CD4-positive, alpha-beta T cell treated with Interleukin-15 for 4 hours (primary cell): ENCODE measurements at places on chromosomes 4 and X.
A peak's percentile ranks its signal among the peaks of the same experiment; 100 is the strongest.

DNA sequence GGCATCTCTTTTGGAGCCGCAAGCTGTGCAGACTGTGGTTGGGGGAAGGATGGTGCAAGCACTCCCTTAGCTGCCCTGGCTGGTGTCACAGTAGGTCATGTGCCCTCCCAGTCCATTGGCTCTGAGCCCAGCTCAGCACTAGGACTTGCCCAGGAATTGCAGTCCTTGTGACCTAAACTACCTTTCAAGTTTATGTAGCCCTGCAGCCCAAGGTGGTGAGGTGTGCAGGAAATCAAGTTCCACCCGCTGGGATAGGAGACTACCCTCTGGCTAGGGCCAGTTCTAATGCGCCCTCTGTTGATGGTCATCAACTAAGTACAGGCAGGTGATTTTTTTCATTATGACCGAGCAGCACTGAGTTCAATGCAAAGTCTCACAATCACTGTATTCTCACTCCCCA is 335.2 kb downstream of the UBE2NL start:
- no peak for DNase-seq

DNA sequence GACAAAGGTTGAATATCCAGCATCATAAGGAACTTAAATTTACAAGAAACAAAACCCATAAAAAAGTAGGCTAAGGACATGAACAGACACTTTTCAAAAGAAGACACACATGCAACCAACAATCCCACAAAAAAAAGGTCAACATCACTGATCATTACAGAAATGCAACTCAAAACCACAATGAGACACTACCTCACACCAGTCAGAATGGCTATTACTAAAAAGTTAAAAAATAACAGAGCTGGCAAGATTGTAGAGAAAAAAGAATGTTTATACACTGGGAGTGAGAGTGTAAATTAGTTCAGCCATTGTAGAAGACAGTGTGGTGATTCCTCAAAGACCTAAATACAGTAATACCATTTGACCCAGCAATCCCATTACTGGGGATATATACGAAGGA is 474.7 kb downstream of the TRIML1 start:
- no peak for DNase-seq

GRCh38 chr4:113531572-113531971 is 230.0 kb downstream of the CAMK2D start:
- no peak for DNase-seq

DNA sequence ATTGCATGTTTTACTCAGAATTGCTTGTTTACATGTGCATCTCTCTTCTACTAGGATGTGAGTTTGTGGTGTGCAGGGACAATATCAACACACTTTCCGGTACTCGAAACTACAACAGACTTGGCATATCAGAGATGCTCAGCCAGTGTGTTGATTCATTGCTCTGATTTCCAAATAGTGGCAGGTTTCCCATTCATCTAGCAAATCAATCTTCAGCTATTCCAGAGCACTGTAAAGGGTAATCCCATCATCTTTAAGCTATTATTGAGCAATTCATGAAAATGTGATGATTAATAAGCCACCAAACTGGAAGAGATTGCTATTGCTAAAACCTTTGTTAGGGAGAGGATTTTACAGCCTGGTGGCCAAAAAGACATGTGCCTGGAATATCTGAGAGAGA is 574.2 kb upstream of the CPEB2 start:
- no peak for DNase-seq

DNA sequence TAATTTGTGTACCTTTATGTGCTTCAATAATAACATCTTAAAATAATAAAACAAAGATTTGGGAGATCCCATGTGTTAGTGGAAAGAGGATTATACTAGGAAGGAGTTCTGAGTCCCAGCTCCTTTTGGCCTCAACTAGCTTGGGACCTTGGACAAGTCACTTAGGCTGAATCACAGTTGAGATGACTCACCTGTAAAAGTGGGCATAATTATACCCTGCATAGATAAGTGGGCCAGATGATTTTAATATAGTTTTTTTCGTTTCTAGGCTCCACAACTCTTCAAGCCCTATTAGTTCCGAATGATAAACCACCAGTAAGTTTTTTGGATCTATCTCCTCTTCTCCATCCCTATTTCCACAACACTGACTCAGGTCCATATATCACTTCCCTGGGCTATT is 131.8 kb downstream of the ENOX2 start:
- no peak for DNase-seq

DNA sequence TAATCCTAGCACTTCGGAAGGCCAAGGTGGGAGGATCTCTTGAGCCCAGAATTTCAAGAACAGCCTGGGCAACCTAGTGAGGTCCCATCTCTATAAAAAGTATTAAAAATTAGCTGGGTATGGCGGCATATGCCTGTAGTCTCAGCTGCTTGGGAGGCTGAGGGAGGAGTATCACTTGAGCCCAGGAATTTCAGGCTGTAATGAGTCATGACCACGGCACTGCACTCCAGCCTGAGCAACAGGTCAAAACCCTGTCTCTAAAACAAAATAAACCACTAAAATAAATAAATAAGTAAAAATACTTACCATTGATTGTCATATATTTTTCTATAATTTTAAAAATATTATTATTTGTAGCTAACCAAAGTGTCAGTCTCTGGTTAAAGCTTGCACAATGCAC is 315.6 kb upstream of the SMIM31 start:
- no peak for DNase-seq

DNA sequence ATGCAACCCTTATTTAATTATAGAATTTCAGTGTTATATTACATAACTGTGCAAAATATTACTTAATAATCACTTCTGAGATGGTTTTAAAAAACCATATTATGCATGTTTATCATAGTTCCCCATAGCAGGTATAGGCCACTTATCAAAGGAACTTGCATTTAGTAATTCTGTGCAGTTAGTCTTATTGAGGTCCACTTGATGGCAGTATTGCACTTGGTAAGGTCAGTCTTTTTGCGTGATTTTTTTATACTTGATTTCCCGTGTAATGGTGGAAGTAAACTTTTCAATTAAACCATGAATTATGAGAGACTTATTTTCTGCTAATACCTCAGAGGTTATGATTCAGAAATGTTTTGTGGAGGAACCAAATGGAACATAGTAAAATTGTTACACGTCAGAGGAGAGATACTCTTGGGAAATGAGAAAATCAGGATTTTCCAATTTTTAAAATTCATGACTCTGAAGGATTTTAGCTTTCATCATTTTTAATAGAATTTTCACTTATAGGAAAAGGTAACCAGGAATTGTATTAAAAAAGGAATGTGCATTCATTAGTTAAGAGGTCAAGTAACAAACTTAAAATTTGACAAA is 230.0 kb downstream of the CCSER1 start:
- DNase-seq, result no peak

GRCh38 chrX:46866726-46867125 is 29.9 kb downstream of the RP2 start:
- no peak for DNase-seq

DNA sequence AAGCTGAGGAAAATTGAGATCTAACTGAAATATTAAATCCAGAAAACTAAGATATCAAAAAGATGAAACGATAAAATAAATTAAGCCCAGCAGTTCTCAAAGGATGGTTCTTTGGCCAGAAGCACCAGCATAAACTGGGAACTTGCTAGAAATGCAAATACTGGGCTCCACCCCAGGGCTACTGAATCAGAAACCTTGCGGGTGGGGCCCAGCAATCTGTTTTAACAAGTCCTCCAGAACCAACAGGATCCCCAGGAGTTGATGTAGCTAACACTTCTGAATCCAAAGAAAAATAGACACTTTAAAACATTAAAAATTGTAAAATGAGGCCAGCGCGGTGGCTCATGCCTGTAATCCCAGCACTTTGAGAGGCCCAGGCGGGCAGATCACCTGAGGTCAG is 14.1 kb upstream of the TMEM154 start:
- no peak for DNase-seq

DNA sequence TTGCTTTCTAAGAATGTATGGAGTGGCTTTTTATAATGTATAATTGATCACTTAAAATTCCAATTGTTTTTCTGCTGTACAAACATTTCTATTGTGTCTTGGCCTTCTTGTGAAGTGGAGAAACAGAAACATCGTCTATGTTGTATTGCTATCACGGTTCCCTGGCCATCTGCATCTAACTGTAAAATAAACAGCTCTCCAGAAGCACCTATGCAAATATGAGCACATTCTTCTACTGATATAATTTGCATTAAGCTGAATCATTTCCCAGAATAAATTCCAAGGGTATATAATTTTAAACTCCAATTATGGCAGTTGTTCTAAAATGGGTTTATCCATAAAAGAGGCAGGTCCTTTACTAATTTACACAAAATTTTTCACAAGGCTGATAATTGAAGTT is 261.6 kb upstream of the STS start:
- DNase-seq, result no peak

DNA sequence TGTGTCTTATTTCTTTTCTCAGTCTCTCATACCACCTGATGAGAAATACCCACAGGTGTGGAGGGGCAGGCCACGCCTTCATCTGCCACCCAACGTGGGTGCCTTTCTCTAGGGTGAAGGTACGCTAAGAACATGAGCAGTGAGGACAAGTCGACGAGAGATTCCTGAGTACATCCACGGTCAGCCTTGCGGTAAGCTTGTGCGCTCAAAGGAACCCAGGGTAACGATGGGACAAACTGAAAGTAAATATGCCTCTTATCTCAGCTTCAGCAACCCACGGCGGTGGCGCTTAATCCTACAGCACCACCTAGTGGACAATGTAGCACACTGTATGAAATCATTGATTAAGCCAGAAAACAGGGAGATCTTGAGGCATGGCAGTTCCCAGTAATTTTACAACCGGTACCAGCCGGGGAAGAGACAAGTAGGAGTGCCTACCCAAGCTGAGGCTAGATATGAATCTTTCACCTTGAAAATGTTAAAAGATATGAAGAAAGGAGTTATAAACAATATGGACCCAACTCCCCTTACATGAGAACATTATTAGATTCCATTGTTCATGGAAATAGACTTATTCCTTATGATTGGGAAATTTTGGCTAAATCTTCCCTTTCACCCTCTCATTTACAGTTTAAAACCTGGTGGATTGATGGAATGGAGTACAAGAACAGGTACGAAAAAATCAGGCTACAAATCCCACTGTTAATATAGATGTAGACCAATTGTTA is 63.0 kb downstream of the ZNF732 start:
- DNase-seq, result peak; percentile 79

DNA sequence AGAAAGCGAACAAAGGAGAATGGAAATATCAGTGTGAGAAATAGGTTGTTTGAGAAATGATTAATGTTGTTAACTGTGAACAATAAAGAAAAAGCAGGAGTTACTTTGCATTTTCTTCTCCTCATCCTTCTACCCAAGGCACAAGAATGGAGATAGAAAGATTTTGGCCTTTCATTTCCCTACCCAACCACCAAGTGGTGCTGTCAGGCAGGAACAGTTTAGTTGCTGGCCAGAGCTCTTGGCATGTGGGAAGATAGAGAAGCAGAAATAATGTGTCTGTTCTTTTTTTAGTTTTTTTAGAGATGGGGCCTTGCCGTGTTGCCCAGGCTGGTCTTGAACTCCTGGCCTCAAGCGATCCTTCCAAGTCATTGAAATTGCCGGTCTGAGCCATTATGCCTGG is 12.8 kb downstream of the HOPX start:
- DNase-seq, result no peak

DNA sequence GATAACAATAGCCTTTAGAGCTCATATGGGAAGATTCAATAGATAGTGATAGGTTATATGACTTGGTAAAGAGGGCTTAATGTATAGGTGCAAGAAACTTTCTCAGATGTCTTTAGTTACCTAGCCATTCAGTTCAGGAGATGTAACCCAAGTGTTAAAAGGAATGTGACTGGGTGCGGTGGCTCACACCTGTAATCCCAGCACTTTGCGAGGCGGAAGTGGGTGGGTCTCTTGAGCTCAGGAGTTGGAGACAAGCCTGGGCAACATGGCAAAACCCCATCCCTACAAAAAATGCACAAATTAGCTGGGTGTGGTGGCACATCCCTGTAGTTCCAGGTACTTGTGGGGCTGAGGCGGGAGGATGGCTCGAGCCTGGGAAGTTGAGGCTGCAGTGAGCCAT is 7.9 kb downstream of the TET2 start:
- no peak for DNase-seq

GRCh38 chrX:136754651-136755050 is 26.1 kb downstream of the ARHGEF6 start:
- DNase-seq, result peak; percentile 12

GRCh38 chrX:96006281-96006680 is 678.4 kb upstream of the DIAPH2 start:
- no peak for DNase-seq

DNA sequence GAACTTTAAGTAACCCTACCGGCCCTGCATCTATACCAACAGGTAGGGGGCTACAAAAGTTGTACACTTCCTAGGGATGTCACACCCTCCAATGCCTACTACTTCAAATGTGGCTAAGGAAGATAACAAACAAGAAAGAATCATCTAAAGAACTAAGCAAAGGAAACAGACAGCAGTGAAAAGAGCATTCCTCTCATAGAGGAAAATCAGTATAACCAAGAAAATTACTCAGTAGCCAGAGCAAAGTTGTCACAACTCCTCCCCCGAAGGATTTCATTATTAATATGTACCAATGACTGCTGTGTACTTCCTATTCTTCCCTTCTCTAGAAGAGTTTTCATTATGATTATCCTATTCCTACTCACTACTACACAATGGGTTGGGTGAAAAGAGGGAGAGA is 12.6 kb downstream of the ANKRD17 start:
- no peak for DNase-seq

- no peak for DNase-seq
Observed at GRCh38 chr4:76830612-76830963, 67.4 kb downstream of the SOWAHB start.

DNA sequence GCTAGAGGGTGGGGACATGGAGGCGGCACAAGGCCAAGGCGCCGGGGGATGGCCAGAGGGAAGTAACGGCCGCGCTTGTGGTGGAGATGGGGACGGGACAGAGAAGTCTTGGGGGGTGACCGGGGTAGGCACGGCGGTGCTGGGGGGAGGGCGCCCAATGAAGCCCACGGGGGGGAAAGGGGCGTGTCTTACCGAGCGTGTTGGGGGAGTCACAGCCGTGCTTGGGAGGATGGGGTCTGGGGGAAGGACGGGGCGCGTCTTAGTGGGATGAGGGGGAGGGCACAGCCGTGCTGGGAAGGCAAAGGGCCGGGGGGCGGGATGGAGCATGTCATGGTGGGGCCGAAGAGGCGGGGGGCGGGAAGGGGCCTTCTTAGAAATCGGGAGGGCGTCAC is 952 bp downstream of the ARSD start:
- no peak for DNase-seq

- DNase-seq, result no peak
Observed at GRCh38 chr4:150268444-150268843, 190.2 kb downstream of the DCLK2 start.

- DNase-seq, result no peak
Observed at GRCh38 chrX:38570396-38570795, 9.1 kb downstream of the TSPAN7 start.

DNA sequence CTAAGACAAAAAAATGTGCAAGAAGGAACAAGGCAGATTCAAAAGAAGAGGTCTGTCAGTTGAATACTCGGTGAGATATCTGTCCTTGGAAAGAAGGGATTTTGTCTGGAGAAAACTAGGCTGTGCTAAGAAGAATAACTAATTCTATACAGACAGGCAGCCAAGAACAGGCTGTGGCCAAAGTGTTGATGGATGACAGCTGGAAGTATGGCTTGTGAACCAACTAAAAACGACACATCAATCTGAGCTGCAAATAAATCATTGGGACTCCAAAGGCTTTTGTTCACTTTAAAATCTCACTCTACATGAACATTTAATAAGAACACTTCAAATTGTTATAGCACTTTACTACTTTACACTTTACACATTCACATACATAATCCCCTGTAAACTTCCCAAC is 70.5 kb upstream of the IGSF1 start:
- no peak for DNase-seq

GRCh38 chr4:169416997-169417396 is 146.2 kb upstream of the SH3RF1 start:
- no peak for DNase-seq

- DNase-seq, result no peak
Observed at GRCh38 chr4:78568640-78569305, 17.2 kb downstream of the ANXA3 start.
